ENCODE measurements at places on chromosomes 4 and X. TPM values are rescaled to one million over a fixed set of nuclear protein-coding genes. Genes with fewer than 3 reads are reported as not detected.

Gene ASMT
- total RNA-seq, result not detected

Gene SPANXC
- total RNA-seq, result not detected

Gene NHS
- 8.8 TPM for total RNA-seq

Gene SOX3
- total RNA-seq, result not detected

Gene OTC
- 0.33 TPM for total RNA-seq

Gene PROM1
- 106 TPM for total RNA-seq

Gene BCOR
- 27.9 TPM for total RNA-seq

Gene CFP
- total RNA-seq, result 3.3 TPM

Gene RHOXF1
- 1.9 TPM for total RNA-seq

Gene SPARCL1
- total RNA-seq, result 368 TPM

Gene TMEM144
- 44.2 TPM for total RNA-seq

Gene NPY5R
- total RNA-seq, result 1.6 TPM

Gene EMD
- total RNA-seq, result 48.1 TPM

Gene SPANXN4
- total RNA-seq, result not detected

Gene COL4A5
- 75.1 TPM for total RNA-seq

Gene AFM
- total RNA-seq, result not detected

Gene HERC3
- 60.9 TPM for total RNA-seq

Gene GPRIN3
- total RNA-seq, result 3.3 TPM

DNA sequence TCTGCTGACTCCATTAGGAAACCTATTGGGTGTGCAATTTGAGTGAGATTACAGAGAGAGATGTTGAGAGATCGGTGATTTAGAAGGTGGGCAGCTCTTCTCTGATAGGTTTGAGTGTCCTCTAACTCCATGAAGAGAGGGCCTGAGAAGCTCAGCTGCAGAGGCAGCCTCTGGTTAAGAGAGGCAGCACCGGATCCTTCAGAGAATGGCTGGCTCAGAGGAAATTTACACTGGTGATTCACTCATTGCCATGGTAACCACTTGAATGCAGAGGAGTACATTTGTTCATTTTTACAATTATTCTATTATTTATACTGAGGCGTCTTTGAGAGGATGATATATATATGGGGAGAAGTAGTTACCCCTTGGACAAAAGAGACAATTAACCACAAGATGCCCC lies 171.7 kb downstream of the PDGFRA start:
- DNase-seq, result no peak

DNA sequence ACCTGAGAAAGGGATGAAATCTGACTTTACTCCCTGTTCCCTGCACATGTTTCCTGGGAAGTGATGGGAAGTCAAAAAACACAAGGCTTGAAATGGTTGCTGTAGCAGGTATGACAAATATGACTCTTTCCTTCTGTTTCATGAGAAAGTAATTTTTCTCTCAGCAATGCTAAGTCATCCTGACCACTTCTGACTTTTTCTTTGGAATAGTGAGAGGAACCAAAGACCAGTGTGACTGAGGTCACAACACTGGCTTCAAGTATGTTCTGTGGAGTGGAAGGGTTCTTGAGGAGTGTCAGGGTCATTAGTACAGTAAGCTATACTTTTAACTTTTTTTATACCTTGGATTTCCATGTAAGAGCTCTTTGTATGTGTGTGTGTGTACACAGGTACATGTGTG lies 225.3 kb downstream of the PPP3CA start:
- DNase-seq, result no peak

- no peak for DNase-seq
Observed at GRCh38 chrX:56994375-56995270, 718 bp downstream of the SPIN3 start.

- DNase-seq, result no peak
Observed at GRCh38 chr4:136025540-136025939, 1506.8 kb downstream of the PCDH18 start.

DNA sequence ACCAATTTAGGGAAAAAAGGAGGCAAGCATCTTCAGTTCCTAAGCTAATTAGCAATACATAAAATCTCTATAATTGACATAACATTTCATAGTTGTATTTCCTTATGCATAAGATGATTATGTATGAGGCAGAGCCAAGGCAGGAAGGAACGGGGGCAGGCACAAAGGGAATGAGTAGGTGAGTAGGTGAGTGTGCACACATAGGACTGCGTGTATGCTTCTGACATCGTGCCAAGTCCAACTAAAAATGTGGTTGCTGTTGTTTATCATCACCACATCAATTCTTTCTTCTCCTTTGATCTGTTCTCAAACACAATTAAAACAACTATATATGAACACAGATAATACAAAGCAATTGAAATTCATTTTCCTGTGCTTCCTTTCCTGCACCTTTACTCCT lies 131.2 kb downstream of the UNC5C start:
- DNase-seq, result no peak

DNA sequence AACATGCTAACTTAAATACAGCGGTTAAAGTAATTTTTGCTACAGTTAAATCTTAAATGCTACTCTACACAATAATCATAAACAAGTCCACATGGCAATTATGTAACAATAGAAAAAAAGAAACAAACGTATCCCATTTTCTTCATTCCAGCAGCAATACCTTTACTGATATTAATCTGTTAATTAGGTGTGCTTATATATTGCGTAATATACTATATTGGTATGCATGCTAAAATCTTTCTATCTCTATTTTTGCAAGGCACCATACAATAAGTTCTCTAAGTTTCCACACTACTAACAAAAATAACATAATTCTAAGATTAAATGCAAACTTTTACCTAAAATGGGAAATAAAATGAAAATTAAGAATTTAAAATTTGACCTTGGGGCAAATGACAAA lies 500.6 kb downstream of the SPOCK3 start:
- DNase-seq, result no peak

GRCh38 chr4:38752372-38752940 lies 30.3 kb downstream of the TLR10 start:
- no peak for DNase-seq

DNA sequence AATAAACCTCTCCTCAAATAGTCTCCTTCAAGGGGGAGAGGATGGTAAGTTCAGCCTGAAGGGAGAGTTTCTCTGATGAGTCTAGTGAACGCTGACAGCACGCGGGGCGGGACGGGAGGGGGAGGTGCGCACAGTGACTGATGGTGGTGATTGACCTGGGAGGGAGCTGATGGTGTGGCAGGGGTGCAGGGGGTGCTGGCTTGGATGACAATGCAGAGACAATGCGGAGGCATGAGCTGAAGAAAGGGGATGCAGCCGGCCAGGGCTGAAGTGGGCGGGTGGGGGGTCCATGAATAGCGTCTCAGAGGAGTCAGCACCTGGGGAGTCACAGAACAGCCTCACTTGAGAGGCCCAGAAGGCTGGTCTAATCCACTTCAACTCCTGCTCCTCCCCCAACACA lies 142.5 kb upstream of the PJA1 start:
- DNase-seq, result no peak

GRCh38 chr4:71635139-71635748 lies 148.6 kb downstream of the GC start:
- DNase-seq, result no peak

GRCh38 chr4:163949976-163950601 lies 455.6 kb downstream of the TMA16 start:
- no peak for DNase-seq

DNA sequence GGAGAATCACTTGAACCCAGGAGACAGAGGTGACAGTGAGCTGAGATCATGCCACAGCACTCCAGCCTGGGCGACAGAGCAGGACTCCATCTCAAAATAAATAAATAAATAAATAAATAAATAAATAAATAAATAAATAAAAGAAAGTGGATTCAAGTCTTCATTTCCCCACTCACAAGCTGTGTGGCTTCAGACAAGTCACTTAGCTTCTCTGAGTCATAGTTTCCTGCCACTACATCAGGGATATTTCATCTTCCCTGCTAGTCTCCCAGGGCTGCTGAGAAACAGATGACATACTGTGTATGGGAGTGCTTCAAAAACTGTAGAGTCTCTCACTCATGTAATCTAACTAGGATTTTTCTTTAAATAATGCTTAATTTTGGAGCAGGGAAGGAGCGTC lies 37.2 kb downstream of the TBC1D9 start:
- DNase-seq, result no peak

DNA sequence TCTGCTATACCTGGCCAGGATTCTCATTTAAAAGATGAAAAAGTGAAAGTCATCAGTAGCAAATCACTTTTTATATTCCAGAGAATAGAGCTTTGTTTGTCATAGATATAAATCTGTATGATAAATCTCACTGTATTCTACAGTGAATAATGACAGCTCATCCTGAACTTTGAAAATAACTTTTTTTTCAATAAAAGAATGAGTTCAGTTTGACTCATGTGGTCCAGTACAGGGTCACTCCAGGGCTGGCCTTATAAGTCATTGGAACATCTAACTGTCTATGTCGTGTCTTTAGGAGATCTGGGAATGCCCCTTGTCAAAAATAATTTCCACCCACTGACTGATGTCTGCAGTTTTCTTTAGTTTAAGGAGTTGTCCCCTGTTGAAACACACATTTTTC lies 18.5 kb upstream of the CXCL8 start:
- no peak for DNase-seq

GRCh38 chr4:79281566-79282359 lies 44.1 kb downstream of the NAA11 start:
- DNase-seq, result no peak

DNA sequence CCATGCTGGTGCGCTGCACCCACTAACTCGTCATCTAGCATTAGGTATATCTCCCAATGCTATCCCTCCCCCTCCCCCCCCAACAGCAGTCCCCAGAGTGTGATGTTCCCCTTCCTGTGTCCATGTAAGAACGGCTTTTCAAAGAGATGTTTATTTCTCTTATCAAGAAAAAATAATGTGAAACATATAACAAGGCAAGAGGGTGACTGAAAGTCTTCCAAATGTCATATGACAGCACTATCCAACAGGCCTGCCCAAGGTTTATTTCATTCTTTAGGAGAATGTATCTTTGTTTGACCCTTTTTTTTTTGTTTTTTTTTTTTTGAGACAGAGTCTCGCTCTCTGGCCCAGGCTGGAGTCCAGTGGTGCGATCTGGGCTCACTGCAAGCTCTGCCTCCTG lies 29.9 kb upstream of the REPS2 start:
- no peak for DNase-seq

GRCh38 chrX:15158350-15158735 lies 111.5 kb downstream of the ASB9 start:
- DNase-seq, result no peak

GRCh38 chr4:161595230-161595771 lies 568.5 kb downstream of the FSTL5 start:
- no peak for DNase-seq

- DNase-seq, result no peak
Observed at GRCh38 chr4:125526420-125526819, 211.7 kb downstream of the FAT4 start.

GRCh38 chrX:4762196-4762595 lies 1048.7 kb upstream of the PRKX start:
- no peak for DNase-seq

GRCh38 chrX:54386314-54386713 lies 28.5 kb upstream of the WNK3 start:
- no peak for DNase-seq

DNA sequence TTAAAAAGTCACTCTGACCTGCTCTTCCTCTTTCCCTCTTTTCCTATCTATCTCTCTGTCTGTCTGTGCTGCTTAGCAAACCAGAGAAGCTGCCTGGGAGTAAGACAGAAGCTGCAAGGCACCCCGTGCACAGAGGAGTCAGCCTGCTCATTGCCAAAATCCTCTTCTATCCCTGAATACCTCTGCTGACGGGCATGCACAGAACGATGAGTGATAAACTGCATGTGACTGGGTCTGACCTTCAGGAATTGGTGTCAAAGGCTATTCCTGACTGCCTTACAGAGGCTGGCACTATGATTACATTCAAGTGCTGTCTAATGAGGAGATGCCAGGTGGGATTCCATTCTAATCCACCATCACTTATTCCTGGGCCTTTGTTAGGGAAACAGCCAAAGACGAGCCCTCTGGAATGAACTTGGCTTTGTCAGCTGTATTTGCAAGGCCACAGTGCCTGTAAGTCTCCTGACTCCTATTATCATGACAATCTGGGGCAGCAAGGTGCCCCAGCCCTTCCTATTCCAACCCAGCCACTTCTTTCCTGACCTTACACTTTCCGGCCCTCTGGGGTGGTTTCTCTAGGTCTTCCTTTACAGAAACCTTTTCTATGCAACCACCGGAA lies 45.4 kb upstream of the CTAG2 start:
- no peak for DNase-seq

DNA sequence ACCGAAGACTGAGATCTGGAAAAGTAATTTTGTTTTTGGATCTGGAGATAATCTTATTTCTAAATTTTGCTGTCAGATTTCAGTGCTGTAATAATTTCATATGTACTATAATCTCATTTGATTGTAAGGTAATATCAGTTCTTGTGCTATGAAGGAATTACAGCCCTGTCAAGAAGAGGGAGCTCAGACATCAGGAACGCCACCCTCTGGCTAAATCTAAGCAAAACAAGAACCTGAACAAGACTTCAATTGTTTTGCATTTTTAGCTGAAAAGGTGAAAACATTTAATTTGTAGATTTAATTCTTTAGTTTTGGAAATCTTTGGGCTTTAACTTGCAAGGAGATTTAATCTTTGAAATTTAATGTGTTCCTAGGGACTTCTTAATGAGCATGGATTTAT lies 525.4 kb upstream of the HS3ST1 start:
- DNase-seq, result no peak

- DNase-seq, result no peak
Observed at GRCh38 chr4:169151671-169152070, 119.1 kb downstream of the SH3RF1 start.

DNA sequence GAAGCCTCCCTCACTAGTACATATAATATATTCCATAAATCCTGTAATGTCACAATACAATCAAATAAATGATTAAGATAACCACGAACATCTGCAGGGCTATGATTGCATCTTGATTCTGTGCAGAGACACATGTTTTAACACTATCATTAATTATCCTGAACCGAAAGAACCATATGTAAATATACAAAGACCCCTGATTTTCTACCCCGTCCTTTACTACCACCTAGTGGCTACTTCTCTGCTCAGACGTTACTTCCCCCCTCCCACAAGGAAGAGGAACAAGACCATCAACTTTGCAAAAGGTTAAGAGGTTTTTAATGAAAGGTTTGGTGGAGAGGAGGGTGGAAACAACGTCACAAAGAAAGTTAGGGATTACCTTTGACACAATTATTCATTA lies 134.0 kb downstream of the COL4A6 start:
- no peak for DNase-seq

DNA sequence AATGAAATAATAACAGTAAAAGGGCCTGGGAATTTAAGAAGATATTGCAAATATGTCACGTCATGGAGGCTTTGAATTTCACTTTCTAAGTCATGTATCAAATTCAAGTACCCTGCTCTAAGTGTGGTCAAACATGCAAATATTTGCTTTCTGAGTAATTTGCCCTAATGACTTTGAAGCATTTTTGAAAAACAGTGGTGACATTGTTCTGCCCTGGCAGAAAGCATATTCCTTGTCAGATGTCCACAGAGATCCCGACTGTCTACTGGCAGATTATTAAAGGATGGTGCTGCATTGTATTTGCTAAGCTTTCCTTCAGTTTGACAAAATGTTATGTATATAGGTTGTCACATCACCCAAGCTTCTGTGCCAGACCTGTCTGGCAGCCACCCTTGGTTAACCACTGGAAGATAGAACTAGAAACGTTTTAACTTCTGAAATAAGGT lies 92.5 kb downstream of the ANK2 start:
- DNase-seq, result no peak
